ENCODE measurements at places on chromosomes 2 and 18.
A peak's percentile ranks its signal among the peaks of the same experiment; 100 is the strongest.

GRCh38 chr2:105557021-105557920, 158.4 kb upstream of the FHL2 start:
- no peak for DNase-seq

GRCh38 chr2:145598434-145598833, 1078.5 kb upstream of the ZEB2 start:
- no peak for DNase-seq

- DNase-seq: peak; percentile 75
These were observed 97.1 kb upstream of the RMDN2 start for GRCh38 chr2:37827911-37828511.

- DNase-seq: no peak
These were observed 111.4 kb downstream of the EIPR1 start for GRCh38 chr2:3265981-3266924.

DNA sequence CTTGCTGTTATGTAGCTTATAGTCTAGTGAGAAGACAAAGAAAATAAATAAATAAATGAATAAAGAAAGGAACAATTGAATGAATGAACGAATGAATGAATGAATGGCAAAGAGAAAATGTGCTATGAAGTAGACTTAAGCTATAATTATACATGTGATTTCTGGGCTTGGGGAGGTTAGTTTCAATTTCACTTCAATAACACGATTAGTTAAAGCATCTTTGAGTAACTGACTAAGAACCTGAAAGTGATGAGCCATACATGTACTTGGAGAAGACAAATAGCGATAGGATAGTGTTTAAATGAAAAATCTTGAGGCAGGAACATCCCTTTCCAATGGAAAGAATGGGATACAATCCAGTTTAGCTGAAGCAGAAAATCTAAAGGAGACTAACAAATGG, 593.1 kb upstream of the LRRTM4 start:
- no peak for DNase-seq

DNA sequence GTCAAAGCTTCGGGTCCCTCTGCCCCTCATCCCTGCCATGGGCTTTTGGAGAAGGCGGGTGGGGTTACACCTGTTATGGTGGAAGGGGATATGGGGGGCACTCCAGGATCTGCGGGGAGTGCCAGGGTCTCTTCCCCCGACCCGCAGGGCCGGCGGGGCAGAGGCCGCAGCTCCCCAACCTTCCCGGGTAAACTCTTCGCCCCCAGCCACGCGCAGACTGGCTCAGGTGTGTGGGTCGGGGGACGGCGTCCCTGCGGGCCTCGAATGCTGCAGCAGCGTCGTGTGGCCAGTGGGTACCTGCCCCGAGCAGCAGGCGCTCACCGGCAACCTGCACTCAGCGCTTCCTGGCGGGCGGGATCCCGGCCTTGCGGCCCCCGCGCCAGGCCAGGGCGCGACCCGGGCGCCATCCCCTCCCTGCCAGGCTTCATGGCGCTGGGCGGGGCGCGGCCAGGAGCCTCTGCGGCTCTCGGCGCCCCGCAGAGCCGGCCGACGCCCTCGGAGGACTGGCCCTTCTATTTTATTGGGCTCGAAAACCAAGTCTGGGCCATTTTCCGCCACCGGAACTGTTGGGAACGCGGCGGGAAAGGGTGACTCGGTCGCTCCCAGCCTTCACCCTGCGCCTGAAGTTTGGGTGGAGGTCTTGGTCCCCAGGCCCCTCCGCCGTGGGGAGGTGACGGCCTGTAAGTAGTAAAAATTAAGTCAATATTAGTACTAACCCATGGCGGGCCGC, 4.5 kb downstream of the GBX2 start:
- DNase-seq: no peak

GRCh38 chr18:3715231-3716080, 265.5 kb downstream of the TGIF1 start:
- DNase-seq: no peak

- peak; percentile 99 for DNase-seq
These were observed 129.8 kb upstream of the TANK start for GRCh38 chr2:161030260-161031063.

GRCh38 chr2:29193681-29194080, 78.5 kb downstream of the CLIP4 start:
- DNase-seq: no peak
